Glomerular endothelial cell (primary cell): ENCODE measurements at places on chromosomes 12 and 14. TPM values are rescaled to one million over a fixed set of nuclear protein-coding genes. Genes with fewer than 3 reads are reported as not detected.

GRCh38 chr12:105573574-105573973, 243.1 kb downstream of the C12orf75 start:
- DNase-seq = no peak

GRCh38 chr12:91620992-91621391, 438.4 kb upstream of the DCN start:
- no peak for DNase-seq

- DNase-seq = no peak
These were observed 156.5 kb downstream of the PRKCH start for GRCh38 chr14:61477712-61478462.

DNA sequence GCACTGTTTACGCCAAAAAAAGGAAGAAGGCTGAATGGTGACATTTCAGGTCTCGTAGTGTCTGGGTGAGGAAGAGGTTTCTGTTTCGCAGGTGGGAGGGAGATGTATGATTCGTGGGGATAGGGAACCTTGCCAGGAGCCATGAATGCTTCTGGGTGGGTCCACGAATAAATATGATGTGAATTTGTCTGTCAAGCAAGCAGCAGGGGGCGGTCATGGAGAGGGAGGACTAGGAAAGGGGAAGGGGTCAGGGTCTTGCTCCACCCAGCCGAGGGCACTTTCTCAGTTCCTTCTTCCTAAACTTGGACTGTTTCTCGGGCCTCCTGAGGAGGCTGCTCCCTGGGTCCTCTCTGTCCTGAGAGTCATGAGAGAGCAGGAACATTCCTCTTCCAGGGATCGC, 72.5 kb downstream of the LGMN start:
- DNase-seq = no peak

- DNase-seq = no peak
These were observed 104.8 kb downstream of the GPATCH2L start for GRCh38 chr14:76256545-76256944.

DNA sequence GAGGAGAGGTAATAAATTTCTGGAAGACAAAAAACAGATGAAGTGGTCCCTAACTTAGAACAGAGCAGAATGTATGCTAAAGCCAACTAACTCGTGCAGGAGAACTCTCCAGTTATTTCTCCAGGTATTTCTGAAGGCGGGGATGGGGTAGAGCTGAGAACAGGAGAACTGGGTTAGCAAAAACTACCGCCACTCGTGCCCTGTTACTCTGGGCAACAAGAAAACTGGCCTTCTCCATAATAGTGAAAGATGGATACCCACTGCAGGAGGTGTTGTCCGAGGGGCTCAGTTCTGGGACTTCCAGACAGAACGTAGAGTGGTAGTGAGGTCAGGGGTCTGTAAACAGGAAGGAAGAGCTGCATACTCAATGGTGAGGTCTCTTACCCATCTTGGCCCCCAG, 187.3 kb upstream of the FRMD6 start:
- no peak for DNase-seq

- DNase-seq = no peak
These were observed 192.2 kb downstream of the SYT1 start for GRCh38 chr12:79056775-79057174.

DNA sequence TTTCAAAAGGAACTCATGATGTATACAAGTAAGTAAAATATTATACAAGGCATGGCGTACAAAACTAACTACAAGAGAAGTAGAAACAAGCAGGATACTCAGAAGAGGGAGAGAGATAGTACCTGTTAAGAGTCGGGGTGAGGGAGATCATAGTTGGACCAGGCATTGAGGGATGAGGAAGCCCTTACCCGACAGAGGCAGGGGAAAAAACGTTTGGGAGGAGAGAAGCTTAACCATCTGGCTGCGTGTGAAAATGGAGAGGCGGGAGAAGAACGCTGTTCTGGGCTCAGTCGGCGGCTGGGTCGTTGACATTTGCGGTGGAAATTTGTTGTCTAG, 575 bp upstream of the FMNL3 start:
- DNase-seq = no peak

- no peak for DNase-seq
These were observed 78.0 kb downstream of the LRRC9 start for GRCh38 chr14:59997966-59998365.

- DNase-seq = no peak
These were observed 259.6 kb upstream of the ALG10B start for GRCh38 chr12:38056701-38057689.

GRCh38 chr14:26233118-26233517, 364.7 kb downstream of the NOVA1 start:
- no peak for DNase-seq

GRCh38 chr12:116210762-116211161, 66.7 kb downstream of the MED13L start:
- DNase-seq = no peak

DNA sequence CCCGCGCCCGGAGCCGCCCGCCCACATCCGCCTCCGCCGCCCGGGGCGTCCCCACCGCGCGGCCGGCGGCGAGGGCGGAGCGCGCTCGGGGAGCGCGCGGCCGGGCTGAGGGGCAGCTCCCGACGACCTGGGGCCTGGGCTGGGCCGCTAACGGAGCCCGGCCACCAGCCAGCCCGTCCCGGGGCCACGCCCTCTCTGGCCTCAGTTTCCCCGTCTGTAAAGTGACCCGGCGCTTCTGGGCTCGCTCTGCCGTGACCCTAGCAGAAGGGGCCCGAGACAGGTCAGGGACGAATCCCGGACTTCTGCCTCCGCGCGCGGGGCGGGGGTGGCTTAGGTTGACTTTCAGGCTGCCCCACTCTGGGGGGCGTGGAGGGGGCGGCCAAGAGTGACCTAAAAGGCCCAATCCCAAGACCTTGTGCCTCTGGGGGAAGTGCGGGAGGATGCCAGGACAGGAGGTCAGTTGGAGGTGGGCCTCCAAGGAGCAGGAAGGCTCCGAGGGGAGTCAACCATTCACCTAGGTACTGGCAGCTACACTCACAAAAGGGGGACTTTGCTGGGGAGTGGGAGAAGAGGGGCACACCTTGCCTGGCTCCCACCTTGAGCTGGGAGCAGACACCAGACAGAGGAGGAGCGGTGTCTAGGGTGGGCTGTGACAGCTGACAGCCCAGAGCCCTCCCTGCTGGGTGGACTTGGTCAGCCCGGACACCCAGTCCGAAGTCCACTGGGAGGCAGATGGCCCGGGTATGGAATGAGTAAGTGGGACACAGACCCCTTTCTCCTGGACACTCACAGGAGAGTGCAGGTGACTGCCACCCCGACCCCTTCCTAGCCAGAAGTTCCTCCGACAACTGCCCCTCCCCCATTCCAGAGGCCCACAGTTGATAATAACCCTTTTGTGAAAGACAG, 486 bp upstream of the AKT1 start:
- DNase-seq = no peak

DNA sequence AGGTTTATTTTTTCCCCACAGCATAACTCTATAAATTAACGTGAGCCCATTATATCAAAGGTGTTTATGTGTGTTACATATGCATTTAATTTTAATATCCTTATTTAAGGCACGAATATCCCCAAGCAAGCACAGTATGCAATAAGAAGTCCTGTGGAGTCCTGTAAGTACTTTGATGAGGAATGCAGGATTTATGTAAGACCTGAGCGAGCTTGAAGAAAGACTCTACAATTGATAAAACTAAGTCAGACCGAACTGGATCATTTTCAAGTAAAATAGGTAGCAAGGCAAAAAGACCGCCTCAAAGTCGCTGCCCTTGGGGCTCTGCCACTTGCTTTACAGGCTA, 755 bp downstream of the SLC25A21 start:
- DNase-seq = no peak

- no peak for DNase-seq
These were observed 147.6 kb upstream of the FKBP4 start for GRCh38 chr12:2647186-2647585.

DNA sequence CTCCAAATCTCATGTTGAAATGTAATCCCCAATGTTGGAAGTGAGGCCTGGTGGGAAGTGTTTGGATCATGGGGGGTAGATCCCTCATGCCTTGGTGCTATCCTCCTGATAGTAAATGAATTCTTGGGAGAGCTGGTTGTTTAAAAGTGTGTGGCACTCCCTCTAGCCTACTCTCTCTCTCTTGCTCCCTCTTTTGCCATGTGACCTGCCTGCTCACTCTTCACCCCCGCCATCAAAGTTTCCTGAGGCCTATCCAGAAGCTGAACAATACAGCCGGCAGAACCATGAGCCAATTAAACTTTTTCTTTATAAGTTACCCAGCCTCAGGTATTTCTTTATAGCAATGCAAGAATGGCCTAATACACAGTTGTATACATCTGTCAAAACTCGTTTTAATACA, 62.5 kb downstream of the BCL2L14 start:
- no peak for DNase-seq

DNA sequence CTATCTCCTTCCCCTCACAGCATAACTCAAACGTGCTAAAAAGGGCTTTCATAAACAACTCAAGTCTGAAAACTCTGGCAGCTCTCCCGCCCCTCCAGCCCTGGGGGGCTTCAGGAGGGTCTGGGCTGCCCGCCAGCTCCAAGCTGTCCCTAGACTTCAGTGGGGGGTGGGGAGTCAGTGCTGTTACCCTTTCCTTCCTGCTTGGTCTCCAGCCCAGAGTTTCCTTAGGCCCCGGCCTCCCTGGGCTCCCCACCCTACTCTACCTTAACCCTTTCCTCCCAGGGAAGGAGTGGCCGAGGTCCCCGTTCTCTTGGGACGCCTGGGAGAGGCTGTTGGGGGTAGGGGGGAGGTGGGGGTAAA, 530 bp upstream of the NYNRIN start:
- DNase-seq = no peak

DNA sequence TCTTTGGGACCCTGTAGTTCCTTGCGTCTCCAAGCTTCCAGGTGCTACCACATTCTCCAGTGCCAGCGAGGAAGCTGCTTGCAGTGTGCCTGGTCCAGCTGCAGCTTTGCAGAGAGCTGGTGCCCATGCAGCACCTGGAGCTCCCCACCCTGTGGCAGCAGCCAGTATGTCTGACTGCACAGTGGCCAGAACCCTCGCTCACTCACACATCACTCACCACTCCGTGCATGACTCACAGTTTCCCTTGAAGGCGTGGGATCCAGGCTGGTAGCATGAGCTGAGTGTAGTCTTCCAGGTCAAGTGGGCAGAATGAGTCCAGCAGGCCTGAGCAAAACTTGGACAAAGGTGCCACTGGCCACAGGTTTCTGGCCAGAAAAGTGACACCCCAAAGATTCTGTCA, 33.6 kb downstream of the SDR9C7 start:
- no peak for DNase-seq

DNA sequence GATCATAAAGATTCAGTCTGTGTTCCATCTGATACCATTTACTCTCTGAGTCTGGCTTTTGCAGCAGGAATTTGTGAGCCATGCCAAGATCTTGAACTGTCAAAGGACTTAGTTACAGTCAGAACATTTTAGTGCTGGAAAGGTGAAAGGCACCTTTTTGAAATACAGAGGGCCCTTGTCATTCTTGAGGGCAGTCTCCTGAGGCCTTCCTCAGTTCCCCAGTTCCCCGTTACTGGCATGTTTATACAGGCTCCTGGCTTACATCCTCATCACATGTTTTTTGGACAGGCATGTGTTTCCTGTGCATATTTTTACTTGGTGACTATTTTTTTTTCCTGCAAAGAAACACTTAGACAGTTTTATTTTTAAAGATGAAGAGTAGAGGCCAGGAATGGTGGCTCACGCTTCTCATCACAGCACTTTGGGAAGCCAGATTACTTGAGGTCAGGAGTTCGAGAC, 21.0 kb downstream of the CFAP54 start:
- DNase-seq = no peak

GRCh38 chr12:98645572-98646067, 530 bp downstream of the APAF1 start:
- no peak for DNase-seq

DNA sequence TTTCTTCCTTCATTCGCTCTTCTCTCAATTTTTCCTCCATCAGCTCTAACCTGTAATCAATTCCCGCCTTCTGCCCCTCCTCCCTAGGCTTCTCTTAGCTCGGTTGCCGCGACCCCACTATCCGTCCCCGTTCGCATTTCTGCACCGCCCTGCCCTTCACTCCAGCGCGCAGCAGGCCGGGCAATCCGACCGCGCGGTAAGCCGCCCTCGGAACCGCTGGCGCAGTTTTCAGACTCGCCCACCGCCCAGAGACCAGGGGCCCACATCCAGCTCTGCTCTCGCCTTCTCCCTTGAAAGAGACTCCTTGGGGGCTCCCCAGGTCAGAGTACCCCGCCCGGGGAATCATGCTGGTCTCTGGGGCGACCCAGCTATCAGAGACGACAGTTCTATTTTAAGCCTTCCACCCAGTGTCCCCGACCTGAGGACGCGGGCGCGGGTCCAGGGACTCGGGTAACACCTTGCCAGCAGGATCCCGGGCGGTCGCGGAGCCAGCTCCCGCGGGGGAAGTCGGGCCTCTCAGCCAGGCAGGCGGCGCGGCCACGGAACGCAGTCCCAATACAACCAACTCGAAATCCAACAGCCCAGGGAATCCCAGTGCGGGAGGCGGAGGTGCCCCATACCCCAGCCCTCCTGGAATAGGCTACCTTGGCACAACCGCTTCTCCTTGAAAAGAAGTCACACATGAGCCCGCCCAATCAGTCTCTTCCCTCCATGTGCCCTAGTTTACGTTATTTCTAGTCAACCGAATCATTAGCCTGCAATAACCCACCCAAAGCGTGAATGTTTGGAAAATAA, 5.7 kb upstream of the SLC38A4 start:
- DNase-seq = no peak

DNA sequence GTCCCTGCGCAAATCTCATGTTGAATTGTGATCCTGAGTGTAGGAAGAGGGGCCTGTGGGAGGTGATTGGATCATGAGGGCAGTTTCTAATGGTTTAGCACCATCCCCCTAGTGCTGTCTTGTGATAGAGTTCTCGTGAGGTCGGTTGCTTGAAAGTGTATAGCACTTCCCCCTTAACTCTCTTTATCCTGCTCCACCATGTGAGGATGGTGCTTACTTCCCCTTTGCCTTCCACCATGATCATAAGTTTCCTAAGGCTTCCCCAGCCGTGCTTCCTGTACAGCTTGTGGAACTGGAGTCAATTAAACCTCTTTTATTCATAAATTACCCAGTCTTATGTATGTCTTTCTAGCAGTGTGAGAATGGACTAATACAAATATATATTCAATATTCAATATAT, 303.7 kb upstream of the SEL1L start:
- no peak for DNase-seq

Gene MFAP5
- 0.92 TPM in 1 of 2 replicates, not detected in the other for total RNA-seq

Gene NUAK1
- 55.3 and 68.8 TPM in 2 replicates for total RNA-seq

Gene LRRC10
- not detected in 2 replicates for total RNA-seq

Gene LRIG3
- 19.9 and 34.7 TPM in 2 replicates for total RNA-seq

Gene ARHGEF25
- total RNA-seq = 1.4 and 2.0 TPM in 2 replicates

Gene FBLN5
- 1.1 and 5.7 TPM in 2 replicates for total RNA-seq

Gene PPP4R3A
- total RNA-seq = 48.7 and 65.2 TPM in 2 replicates

Gene TXNDC16
- total RNA-seq = 2.4 and 4.7 TPM in 2 replicates

Gene CLEC2A
- not detected in 2 replicates for total RNA-seq
